Amygdala (tissue), 56 donors: ENCODE measurements at places on chromosomes 2 and 18.

- DNase-seq: no peak
These were observed 1108.1 kb upstream of the LRRTM1 start for GRCh38 chr2:81412681-81413080.

GRCh38 chr2:119282146-119282995, 58.7 kb downstream of the STEAP3 start:
- no peak for DNase-seq

DNA sequence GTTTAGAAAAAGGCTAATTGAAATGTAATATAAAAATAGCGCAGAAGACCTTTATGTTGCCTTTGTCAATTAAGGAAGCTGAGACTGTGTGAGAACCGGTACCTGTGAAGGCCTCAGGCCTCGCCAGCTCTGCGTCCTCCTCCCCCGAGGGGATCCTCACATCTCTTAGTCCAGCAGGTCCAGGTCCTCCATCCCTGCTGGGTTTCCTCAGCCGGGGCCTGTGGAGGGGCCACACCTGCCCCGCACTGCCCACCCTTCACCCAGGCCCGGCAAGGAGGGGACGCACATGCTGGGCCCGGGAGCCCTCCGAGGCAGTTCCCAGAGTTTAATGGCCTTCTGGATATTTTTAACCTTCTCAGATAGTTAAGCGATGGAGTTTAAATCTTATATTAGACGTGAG, 3.5 kb downstream of the KCNG2 start:
- no peak for DNase-seq

DNA sequence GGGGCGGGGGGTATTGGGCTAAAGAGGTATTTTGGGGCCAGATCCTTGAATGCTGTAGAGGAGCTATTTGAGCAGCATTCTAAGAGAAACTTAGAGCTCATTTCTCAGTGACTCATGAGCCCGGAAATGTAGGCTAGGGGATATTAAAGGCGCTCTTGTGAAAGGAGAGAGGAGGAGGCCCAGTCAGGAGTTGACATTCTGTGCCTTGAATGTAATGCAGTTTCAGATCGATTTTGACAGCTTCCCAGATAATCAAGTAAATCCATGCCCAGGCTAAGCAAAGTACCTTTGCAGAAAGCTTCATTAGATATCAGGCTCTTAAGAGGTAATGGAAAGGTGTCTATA, 1.5 kb downstream of the CAB39 start:
- no peak for DNase-seq

- no peak for DNase-seq
These were observed 108.5 kb downstream of the ABCA12 start for GRCh38 chr2:215029936-215030335.

GRCh38 chr2:9020267-9020666, 16.8 kb upstream of the MBOAT2 start:
- DNase-seq: no peak

DNA sequence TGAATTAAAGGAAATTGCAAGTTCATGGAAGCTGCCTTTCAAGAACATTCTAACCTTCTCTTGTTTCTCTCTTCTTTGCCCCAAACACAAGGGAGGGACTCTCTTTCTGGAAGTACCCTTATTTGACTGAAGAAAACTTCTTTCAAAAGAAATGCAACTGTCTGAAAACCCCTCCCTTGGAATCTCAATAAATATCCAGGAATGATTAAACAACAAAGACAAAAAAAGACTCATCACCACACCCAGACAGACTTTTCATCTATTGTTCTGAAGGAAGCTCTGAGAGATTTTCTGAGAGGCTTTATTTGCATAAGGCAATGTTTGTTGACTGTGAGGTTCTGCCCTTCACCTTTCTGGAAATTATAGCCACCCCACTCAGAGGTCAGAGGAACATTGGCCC, 1260.9 kb downstream of the LRP1B start:
- no peak for DNase-seq

DNA sequence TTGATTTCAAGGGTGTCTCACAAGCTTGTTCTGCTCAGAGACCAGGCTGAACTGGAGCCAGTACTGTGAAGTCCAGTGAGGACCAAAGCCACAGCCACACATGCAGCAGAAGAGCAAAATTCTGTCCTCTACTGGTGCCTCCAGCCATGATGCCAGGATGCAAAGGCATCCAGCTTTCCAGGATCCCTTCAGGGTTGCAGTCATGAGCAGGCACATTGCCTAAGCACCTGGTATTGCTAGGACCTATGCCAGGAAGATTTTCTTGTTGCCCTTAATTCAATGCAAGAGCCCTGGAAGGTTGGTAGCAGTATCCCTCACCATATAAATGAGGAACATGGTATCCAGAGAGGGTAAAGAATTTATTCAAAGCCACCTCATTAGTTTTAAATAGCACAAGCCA, 78.9 kb upstream of the CYRIA start:
- no peak for DNase-seq

DNA sequence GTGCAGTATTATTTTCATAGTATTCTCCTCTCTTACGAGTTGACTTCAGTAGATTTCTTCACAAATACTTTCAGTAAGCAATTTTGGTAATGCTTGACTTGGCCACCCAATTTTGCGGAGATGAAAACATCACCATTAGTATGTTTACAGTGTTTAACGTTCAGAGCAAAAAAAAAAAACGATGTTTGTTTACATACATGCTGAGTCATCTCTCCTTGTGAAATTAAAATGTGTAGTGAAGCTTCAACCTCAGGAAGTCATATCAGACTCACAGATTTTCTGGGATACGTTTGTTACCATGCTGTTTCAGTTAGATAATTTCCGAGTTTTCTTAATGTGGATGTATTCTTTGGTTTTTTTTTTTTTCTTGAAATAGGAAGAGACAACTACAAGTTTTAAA, 100.1 kb downstream of the CTNNA2 start:
- DNase-seq: no peak

DNA sequence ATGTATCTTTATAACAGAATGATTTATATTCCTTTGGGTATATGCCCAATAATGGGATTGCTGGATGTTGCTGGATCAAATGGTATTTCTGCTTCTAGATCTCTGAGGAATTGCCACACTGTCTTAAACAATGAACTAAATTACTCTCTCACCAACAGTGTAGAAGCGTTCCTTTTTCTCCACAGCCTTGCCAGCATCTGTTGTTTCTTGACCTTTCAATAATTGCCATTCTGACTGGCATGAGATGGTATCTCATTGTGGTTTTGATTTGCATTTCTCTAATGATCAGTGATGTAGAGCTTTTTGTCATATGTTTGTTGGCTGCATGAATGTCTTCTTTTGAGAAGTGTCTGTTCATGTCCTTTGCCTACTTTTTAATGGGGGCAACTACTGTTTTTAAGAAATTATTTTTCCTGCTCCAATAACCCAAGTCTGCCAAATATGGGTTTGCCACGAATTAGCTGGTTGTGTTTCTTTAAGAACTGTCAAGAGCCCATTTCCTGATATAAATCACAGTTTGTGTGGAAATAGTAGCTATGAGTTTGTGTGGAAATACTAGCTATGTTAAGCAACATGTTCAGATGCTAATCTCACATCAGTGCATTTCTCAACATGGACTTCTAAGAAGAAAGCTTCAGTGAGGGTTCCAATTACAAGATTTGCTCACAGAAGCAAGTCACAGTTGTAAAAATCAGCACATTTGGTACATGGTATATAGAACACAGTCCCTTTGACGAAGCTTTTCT, 259.4 kb downstream of the ANAPC1 start:
- DNase-seq: no peak

GRCh38 chr2:207768866-207769596, 675 bp downstream of the FZD5 start:
- no peak for DNase-seq

GRCh38 chr18:26874283-26874682, 8.8 kb upstream of the AQP4 start:
- DNase-seq: no peak

- DNase-seq: no peak
These were observed 99.5 kb upstream of the AGAP1 start for GRCh38 chr2:235394278-235394828.

DNA sequence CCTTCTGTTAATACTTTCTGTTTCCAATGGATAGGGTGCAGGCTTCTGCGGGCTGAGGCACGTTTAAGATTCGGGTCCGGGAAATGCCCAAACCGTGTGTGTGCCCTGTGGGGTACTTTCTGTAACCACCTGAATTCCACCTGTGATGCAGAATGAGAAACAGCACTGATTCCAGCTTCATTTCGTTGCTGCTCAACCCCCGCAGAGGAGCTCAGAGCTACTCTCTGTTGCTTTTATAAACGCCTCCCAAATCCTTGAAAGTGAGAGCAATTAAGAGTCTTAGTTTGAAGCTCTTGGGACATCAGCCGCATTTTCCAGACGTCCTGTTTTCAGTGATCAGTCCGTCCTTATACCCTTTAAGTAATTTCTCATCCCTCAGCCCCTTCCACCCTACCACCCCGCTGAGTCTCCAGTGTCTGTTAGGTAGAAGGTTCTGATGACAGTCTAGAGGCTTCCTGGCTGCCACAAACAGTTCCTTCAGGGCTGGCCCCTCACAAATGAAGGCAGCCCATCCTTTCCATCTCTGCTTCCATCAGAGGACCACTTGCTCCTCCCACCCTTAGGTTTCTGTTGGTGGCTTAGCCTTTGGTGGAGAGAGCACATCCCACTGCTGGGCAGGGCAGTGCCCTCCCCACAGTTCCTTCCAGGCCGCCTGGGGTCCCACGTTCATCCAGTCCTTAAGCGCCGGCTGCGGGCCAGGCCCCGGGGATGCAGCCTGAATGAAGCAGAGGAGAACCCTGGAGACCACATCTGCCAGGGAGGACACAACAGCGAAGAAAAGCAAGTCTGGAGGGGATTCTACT, 230.1 kb downstream of the SEPTIN10 start:
- DNase-seq: no peak

- DNase-seq: no peak
These were observed 44.7 kb upstream of the SLC1A4 start for GRCh38 chr2:64944484-64944883.

DNA sequence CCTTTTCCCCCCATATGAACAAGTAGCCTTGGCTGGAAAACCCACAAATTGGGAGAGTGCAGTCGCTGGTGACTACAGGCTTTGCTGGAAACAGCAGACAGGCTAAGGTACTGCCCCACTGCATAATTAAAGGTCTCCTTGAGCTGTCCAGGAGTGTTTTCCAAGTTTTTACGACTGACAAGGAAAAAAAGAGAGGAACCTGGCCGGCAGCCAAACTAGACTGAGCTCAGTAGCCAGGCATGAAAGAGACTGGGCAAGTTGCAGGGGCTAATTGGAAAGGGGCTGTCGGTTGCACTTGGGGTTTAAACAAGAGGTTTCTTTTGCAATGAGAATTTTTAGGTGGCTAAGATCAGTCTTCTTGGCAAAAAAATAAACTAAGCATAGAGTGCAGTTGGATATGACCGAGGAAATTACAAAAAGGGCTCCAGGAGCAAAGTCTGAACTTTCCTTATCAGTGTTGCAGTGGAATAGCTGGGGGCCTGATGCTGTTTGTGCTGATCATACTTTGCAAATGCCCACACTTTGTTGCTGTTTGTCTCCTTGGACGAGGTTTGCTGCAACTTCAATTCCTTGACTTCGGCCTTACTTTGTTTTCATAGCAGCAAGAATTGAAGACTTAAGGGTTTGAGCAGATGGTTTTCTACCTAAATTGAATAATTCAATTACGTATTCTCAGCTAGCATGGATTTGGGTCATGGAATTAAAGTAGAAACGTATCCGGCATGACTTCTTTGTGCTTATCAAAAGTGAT, 2.1 kb downstream of the GULP1 start:
- peak; percentile 37 for DNase-seq

DNA sequence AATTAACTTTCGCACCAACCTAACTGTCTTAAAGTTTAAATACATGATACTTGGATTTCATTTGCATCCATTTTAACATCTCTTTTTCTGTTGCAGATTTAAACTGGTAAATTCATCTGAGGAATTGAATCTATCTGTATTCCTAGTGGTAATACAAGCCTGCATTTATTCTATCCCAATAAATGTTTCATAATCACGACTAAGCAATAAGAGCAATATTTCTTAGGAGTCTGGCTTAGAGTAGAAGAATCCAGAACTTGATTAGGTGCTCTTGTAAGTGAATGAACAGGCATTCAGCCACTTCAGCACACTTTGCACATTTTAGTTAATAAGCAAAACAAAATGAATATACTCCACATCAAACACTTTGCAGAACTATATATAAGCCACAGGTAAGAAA, 27.0 kb downstream of the MSH6 start:
- no peak for DNase-seq

GRCh38 chr2:70553334-70553583, 367 bp downstream of the TGFA start:
- no peak for DNase-seq

GRCh38 chr2:96088340-96089335, 27.7 kb downstream of the ADRA2B start:
- no peak for DNase-seq

DNA sequence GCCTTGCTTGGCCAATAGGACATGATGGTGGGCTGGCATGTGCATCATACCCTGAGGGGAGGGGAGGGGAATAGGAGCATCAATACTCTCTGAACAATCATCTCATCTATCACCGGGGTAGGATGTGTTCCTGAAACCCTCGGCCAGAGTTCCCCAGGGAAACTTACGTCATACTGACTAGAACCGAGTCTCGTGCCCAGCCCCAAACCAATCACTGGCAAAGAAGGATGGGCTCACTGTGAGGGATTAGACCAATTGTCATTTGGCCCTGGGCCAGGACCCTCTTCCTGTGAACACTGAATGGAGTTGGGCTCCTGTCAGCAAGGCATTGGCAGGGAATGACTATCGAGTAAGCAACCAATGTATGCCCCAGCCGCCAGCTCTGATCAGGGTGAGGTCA, 261.5 kb downstream of the MYCN start:
- no peak for DNase-seq

DNA sequence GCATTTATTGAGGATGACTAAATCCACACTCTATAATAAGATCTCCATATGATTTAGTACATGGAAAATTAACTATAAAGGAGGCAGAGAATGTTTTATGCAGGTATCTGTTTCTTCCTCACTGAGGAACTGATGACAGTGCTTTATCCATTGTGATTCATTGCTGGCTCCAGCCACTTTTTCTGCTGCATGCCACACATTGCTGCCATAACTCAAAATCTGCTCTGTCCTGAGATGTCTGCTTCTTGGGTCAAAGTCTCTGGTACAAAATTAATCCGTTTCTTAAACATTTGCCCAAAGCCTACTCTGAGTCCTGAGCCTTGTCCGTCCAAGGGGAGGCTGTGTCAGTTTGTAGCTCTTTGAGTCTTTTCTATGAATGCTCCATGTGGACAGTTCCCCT, 15.5 kb upstream of the ARHGAP28 start:
- no peak for DNase-seq

DNA sequence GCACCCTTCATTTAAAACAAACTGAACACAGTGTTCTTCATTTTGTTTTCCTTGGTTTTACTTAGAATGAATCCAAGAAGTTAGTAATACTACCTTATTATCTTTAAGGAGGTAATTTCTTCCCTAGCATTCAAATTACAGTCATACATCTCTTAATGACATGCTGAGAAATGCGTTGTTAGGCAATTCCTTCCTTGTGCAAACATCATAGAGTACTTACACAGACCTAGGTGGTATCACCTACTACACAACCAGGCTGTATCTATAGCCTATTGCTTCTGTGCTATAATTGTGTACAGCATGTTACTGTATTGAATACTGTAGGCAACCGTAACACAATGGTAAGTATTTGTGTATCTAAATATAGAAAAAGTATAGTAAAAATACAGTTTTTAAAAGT, 8.4 kb upstream of the CABYR start:
- no peak for DNase-seq
